ENCODE measurements at places on chromosomes 16 and 17.
A peak's percentile ranks its signal among the peaks of the same experiment; 100 is the strongest.

DNA sequence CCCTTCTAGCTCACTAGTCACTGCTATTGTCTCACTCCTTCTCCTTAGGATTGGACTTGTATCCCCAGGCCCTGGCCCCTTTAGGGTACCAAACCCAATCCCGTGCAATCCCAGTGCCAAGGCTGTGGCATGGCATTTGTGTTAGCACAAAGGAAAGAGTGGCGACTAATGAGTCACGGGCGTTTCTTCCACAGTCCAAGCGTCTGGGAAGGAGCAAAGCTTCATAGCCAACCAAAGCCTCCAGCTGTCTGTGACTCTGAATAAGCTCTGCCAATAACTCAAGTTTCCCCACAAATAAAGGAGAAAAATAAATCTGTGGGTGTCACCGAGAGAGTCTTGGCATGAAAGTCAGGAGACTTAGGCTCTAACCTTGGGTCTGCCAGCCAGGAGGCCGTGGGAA lies 54.6 kb upstream of the COX10 start:
- no peak for DNase-seq

DNA sequence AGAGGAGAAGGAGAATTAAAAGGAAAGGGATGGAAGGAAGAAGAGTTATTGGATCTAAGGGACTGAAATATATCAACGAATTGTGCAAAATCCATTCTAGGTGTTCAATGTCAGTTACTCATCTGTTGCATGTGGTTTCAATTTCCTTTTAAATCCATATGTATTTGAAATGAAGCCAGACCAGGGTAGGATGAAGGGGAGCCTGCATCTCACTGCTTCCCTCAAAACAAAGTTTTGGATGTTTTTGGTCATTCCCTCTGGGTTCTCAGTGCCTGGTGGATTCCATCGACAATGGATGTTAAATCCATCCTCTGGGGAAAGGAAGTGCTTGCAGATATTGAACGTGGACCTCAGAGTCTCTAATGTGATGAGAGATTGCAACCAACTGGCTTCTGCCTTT lies 103.5 kb upstream of the XYLT1 start:
- DNase-seq = no peak

DNA sequence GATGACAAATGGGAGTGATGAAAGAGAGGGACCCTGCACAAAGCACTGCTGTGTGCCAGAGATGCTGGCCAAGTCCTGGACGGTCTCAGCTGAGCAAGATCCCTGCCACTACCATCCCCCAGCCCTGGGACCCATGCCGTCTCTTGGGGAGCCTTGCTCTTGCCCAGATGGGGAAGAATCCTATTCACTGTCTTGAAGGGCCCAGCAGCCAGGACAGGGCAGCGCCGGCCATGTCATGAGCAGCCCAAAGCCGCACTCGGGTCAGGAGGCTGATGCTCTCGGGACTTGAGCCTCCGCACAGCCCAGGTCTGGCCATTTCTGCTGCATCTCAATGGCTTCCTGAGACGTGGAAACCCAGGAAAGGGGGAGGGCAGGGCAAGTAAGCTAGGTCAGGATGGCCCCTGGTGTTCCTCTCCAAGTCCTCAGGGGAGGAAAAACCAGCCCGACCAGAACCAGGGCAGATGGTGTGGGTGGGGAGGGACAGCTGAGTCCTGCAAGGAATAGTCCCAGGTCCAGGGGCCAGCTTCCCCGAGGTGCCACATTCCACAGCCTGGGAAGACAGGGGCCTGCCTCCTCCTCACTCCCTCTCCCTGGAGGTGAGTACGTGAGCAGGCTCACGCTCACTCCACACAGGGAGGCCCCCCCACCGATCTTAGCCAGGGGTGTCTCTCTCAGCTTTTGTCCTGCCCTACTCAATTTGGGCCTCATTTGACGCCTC lies 7.8 kb upstream of the KRT19 start:
- DNase-seq = no peak

DNA sequence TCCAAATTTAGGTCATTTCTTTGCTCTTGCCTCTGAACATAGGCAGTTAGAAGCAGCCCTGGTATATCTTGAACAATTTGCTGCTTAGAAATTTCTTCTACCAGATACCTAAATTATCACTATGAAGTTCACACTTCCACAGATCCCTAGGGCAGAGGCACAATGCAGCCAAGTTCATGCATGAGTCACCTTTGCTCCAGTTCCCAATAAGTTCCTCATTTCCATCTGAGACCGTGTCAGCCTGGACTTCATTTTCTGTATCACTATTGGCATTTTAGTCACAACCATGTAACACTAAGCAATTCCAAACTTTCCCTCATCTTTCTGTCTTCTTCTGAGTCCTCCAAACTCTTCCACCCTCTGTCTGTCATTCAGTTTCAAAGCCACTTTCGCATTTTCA lies 45.0 kb downstream of the KCNJ16 start:
- no peak for DNase-seq

- peak; percentile 68 for DNase-seq
Measured at GRCh38 chr17:35898283-35899070, 18.3 kb upstream of the CCL5 start.

- DNase-seq = no peak
Measured at GRCh38 chr16:67804853-67805542, 1.4 kb downstream of the RANBP10 start.

DNA sequence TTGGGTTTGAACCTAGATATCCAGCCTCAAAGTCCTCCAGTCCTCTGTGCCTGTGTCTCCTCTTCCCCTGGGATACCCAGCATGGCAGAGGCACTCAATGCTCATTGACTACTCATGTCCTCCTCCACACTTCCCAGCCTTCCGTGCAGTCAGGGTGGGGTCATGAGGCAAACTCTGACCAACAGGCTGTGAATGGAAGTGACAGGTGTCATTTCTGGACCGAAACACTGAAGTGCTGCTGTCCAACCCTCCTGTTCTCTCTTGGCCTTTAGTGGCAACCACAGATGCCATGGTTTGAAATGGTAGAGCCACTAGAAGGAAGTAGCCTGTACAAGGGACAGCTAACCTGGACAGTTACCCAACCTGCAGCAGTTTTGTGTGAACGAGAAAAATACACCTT lies 46.7 kb upstream of the MAP3K14 start:
- DNase-seq = no peak

GRCh38 chr17:57694051-57694450 lies 51.0 kb downstream of the CCDC182 start:
- no peak for DNase-seq

- DNase-seq = no peak
Measured at GRCh38 chr16:74372953-74373846, 2.9 kb upstream of the NPIPB15 start.

GRCh38 chr16:78552106-78552675 lies 452.7 kb downstream of the WWOX start:
- DNase-seq = no peak

DNA sequence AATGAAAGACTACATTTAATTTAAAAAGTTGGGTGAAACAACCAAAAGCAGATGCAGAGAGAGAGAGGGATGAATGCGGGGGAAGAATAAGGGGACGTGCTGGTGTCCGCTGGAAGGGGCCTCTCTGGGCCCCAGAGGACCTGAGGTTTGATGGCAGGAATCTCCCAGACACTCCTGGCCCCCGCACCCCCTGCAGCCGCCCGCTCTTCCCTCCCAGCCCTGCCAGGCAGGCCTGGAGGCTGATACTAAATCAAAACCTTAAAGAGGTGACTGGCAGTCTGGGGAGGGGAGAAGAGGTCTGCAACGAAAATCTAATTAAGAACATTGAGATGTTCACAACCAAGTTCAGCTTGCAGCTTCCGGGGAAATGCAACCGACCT lies 2.4 kb downstream of the FOXL1 start:
- DNase-seq = no peak

DNA sequence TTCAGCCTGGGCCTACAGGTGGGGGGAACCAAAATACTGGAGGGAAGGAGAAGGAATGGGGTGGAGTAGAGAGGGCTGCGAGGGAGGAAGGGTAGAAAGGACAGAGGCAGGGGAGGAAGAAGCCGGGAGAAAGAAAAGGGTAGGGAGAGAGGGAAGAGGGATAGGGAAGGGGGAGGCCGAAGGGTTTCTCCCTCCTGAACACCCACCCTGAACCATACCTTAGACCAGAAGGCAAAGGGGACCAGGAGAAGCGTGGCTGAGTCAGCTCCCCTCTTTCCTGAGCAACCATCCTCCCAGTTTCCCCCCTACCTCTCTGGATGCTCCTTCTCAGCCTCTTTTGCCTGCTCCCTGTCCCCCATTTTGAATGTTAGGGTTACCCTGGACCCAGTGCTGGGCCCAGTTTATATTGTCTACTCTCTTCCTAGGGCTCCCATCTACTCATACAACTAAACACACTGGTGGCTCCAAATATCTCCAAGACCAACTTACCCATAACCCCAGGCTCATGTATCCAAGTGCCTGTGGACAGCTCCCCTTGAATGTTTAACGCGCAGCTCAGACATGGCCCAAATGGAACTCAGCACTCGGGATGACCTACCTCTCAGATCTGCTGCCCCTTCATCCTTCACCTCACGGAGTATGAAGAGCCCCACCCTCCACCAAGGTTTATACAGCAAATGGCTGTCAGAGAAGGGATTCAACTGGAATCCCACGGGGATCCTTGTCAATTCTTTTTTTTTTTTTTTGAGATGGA lies 7.8 kb downstream of the TSPOAP1 start:
- no peak for DNase-seq

DNA sequence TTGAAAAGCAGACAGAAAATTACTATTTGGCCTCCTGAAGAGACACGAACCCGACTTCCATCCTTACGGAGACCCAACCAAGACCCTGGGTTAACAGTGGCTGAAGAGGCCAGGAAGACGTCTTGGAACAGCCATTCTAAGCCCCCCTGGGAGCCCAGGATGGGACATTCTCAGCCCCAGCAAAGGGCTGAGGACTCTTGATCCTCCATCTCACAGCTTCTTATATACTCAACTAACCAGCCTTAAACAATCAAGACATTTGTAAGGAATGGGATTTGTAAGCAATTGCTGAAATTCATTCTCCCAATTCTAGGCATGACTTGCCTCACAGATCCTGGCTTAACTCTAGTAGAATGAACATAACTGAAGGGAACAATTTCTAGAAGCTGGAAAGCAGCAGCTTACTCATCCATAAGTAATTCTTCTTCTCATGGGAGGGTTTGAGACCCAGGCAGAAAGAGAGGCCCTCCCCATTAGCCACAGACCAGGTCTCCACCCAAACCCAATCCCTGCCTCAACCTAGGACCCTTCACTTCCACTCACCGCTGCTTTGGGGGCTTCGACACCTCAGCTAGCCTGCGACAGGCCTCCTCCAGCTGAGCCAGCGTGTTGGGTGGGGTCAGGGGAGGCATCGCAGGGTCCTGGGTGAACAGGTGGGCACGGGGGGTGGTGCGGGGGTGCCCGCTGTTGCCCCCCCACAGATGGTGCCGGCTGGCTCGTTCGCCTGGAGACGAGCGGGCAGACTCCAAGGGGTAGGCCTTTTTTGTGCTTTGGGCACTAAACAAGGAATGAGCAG lies 25.5 kb downstream of the AXIN2 start:
- no peak for DNase-seq

DNA sequence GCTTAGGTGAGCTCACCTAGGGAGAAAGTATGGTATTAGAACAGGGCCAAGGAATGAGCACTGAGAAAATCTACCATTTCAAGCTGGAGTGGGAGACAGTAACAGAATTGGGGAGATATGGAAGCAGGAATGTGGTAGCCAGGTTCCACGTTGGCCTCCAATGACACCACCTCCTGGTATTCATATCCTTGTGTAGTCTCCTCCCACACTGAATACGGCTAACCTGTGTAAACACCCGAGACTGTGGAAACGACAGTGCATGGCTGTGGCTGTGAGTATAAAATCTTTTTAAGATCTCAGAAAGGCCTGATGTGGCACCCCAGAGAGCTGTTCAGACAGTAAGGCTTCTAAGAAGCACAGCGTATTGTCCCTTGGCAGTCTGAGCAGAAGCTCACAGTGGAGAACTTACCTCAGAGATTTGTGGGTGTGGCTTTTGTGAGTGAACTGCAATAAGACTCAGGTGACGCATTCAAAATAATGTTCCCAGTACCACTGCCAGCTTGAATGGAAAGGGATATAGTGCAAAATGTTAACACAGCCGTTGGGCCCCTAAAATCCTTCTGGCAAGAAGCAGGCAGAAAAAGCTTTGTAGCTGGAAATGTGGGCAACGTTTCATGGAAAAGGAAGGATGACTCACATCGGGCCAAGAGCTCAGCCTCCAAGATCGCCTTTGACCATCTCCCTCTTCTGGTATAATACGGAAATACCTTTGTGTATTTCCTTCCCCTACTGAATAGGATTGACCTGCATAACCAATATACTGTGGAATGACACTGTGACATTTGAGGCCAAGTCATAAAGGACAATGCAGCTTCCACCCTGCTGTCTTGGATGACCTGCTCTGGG lies 14.4 kb downstream of the SDR42E1 start:
- no peak for DNase-seq

GRCh38 chr17:62797959-62798358 lies 10.2 kb downstream of the MARCHF10 start:
- no peak for DNase-seq

DNA sequence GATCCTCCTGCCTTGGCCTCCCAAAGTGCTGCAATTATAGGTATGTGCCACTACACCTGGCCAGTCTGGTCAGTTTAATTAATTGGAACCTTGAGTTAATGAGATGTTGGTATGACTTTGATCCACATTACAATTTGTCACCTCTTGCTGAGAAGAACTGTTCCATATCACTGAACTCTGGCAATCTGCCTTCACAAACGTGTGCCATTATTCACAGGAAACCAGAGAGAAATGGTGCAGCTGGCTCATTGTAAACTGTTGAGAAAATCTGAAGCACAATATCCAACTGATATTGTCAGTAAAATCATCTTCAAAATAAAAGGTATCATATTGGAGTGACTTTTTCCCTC lies 39.3 kb upstream of the YPEL2 start:
- DNase-seq = no peak

DNA sequence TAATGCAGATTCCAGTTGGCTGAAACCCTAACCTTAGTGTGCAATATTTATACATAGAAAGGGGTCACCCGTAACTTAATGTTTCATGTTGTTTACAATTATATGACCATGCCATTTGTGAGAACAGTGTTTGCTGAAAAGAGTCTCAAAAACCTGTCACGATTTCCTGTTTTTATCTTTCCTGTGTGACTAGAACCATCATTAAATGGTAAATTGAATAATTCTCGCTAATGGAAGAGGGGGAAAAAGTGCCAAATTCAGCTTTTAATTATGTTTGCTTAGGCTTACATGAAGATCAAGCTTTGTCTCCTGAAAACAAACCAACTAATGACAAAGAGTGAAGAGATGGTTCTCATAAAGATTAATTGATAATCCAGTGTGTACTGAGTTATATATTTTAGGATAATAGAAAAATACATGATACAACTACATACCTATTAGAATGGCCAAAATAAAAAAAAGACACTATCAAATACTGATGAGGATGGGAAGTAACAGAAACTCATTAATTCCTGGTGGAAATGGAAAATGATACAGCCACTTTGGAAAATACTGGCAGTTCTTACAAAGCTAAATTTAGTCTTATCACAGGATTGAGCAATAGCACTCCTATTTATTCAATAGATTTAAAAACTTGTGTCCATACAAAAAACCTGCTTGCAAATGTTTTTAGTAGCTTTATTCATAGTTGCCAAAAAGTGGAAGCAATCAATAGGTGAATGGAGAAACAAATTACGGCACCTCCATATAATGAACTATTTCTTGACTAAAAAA lies 141.7 kb downstream of the CDK5R1 start:
- no peak for DNase-seq

All from stimulated activated CD8-positive, alpha-beta memory T cell treated with anti-CD3 and anti-CD28 coated beads, Interleukin-7, amount 100 ng/mL, for 48 hours (primary cell).